ENCODE measurements at places on chromosomes 12 and 14.

DNA sequence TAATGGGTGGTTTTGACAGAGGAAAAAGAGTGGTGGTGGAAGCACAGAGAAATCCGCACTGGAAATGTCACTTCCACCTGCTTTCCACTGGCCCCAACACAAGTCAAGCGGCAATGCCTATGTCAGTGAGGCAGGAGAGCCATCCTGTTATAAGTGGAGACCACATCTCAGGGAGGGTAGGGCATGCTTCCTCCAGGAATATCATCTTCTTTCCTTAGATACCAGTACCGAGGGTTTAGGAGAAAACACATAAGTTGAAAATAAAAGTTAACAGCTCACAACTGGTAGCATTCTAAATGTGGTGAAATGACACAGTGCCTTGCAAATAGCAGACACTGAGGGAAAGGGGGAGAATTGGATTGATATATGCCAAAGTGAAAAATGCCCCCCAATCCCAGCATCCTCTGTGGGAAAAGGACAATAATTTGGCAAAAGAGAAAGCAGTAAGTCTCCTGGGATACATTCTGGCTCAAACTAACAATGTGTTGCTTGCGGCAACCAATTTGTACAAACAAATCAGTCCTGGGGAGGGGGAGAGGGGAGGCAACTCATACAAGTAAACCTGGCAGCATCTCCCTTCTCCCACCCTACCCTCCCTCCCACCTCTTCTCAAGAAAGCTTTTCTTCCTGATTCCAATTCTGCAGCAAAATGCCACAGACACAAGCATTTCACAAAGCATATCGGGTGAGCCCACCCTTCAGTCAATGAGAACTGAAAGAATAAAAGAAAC lies 57.1 kb downstream of the STON2 start:
- DNase-seq: no peak
- H3K27ac ChIP-seq: no peak overlapping the region
- H3K4me1 ChIP-seq: no peaks in the 10 kb centered on the region
- H3K36me3 ChIP-seq: no peaks in the 10 kb centered on the region

GRCh38 chr12:100904270-100904669 lies 109.7 kb downstream of the ANO4 start:
- H3K4me3 ChIP-seq: no peak overlapping the region
- no peaks in the 10 kb centered on the region for H3K36me3 ChIP-seq
- H3K27me3 ChIP-seq: no peaks in the 10 kb centered on the region

DNA sequence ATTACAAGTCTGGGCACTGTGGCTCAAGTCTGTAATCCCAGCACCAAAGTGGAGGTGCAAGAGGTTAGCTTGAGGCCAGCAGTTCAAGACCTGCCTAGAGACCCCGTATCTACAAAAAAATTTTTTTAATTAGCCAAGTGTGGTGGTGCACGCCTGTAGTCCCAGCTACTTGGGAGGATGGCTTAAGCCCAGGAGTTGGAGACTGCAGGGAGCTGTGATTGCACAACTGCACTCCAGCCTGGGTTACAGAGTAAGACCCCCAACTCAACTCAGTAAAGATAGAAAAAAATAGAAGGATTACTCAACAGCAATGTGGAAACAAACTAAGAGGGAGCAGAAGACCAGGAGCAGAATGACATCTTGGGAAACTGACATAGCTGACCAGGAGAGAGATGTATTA lies 13.3 kb downstream of the SBNO1 start:
- no peak for DNase-seq
- H3K27me3 ChIP-seq: no peaks in the 10 kb centered on the region
- no peak overlapping the region for H3K4me3 ChIP-seq
- peaks cover 2% of the 10 kb centered on the region for H3K4me1 ChIP-seq
- H3K36me3 ChIP-seq: peaks cover 11% of the 10 kb centered on the region
- no peak overlapping the region for H3K27ac ChIP-seq

DNA sequence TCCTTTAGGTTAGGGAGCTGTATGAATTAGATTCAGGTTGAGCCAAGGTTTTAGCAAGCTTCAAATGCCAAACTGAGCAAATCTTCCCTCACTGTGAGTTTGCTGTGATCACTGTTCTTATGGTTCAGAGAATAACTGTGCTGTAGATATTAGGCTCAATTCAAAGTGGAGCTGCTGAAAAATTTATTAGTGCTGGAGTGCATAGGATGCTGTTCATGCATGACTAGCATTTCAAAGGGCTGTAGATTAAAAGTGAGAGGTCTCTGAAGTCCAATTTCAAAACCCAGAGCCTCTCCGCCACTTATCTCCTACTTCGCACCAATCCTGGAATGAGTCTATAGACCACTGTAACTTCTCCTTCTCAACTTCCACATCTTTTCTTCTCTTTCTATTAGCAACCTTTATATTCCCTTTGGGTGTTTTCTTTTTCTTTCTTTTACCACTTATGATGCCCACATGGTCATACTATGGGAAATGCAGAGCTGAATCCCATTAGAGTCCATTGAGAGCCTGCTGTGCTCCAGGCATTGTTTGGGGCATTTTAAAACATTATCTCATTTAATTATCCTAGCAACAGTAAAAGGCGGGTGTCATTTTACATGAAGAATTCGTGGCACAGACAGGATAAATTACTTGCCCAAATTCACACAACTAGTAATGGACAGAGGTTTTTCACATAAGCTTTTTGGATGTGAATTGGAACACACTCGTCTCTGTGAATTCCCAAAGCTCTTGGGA lies 77.5 kb upstream of the EEA1 start:
- no peak for DNase-seq
- H3K36me3 ChIP-seq: no peaks in the 10 kb centered on the region
- H3K4me3 ChIP-seq: no peak overlapping the region
- H3K27me3 ChIP-seq: no peaks in the 10 kb centered on the region
- peaks cover 29% of the 10 kb centered on the region for H3K4me1 ChIP-seq

GRCh38 chr14:44010071-44010470 lies 497.0 kb downstream of the FSCB start:
- H3K4me3 ChIP-seq: no peak overlapping the region
- no peaks in the 10 kb centered on the region for H3K36me3 ChIP-seq
- no peak for DNase-seq
- H3K27ac ChIP-seq: no peak overlapping the region
- H3K4me1 ChIP-seq: no peaks in the 10 kb centered on the region

DNA sequence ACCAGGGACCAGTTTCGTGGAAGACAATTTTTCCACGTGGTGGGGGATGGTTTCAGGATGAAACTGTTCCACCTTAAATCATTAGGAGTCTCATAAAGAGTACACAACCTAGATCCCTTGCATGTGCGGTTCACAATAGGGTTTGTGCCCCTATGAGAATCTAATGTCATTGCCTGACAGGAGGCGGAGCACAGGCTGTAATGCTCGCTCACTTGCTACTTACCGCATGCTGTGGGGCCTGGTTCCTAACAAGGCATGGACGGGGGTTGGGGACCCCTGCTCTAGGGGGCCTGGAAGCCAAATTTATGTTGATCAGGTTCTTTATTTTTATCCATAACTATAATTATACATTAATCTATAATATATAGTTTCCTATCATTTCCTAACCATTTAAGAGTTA lies 315.3 kb downstream of the MED13L start:
- peaks cover 45% of the 10 kb centered on the region for H3K36me3 ChIP-seq
- no peak for DNase-seq
- H3K4me3 ChIP-seq: no peak overlapping the region
- H3K27me3 ChIP-seq: no peaks in the 10 kb centered on the region
- H3K4me1 ChIP-seq: peaks cover 14% of the 10 kb centered on the region
